Activated CD8-positive, alpha-beta memory T cell treated with anti-CD3 and anti-CD28 coated beads for 4 hours (primary cell): ENCODE measurements at places on chromosomes 13 and 19.
A peak's percentile ranks its signal among the peaks of the same experiment; 100 is the strongest.

- peak; percentile 45 for DNase-seq
Measured at GRCh38 chr19:38736413-38737280, 7.6 kb downstream of the CAPN12 start.

DNA sequence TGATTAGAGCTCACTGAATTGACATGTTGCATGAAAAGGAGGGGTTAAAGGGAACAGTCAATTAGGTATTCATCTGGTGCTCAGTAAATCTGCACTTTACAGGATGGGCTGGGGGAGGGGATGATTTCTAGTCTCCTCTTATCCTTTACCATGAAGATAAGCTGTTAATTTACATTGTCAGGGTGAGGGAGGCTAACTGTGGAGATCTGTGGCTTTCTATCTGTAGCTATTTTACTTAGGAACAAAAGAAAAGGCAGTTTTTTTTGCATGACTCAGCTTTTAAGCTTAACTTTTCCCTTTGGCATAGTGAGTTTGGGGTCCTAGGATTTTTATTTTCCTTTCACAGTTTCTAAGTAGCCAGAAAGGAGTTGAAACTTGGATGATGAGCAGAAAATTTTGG is 253.3 kb downstream of the LMO7 start:
- no peak for DNase-seq

- DNase-seq: no peak
Measured at GRCh38 chr13:69903081-69903480, 204.5 kb upstream of the ATXN8OS start.

DNA sequence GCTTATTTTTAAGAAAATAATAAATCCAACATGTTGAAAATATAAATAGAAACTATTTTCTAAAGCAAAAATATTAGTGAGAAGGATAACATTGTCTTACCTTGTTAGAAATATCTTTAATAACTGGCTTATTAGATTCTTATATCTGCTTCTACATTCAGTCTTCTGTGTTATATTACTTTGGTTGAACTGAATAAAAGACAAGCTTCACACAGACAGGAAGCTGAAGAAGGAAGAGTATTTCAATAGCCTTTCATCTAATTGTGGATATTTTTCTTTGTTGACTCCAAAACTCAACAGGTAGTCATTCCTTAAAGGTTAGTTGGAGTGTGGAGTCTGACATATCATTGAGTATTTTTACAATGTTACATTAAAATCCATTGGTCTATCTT is 10.9 kb downstream of the SETDB2 start:
- DNase-seq: no peak

DNA sequence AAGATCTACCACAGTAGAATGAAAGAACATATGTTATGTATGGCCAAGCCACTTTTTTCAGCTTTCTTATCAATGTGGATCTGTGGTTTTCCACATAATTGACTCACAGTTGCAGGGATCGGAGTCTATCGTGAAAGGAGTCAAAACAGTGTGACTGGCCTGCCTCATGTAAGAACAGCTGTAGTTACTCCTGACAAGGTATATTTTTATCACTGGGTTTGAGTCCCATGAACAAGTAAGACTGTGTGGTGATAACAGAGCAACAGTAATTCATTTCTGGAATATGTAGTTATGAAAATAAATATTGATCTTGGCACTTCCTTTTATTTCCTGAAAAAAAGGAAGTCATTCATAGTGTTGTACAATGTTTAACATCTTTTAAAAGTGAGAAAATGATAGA is 416.6 kb downstream of the KLF12 start:
- no peak for DNase-seq

GRCh38 chr19:16561382-16561781 is 10.8 kb downstream of the SLC35E1 start:
- DNase-seq: no peak

- no peak for DNase-seq
Measured at GRCh38 chr19:31533114-31533513, 183.9 kb upstream of the TSHZ3 start.

- no peak for DNase-seq
Measured at GRCh38 chr13:110353339-110353977, 46.4 kb downstream of the COL4A2 start.

DNA sequence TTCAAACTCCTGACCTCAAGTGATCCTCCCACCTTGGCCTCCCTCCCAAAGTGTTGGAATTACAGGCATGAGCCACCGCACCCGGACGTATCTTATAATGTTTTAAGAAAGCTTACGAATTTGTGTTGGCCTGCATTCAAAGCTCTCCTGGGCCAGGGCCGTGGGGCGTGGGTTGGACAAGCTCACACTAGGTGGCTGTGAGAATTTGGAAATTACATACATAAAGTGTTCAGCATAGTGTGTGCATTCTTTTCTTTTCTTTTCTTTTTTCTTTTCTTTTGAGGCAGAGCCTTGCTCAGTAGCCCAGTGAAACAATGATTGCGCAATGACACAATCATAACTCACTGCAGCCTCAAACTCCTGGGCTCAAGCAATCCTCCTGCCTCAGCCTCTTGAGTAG is 2.6 kb downstream of the ZSWIM4 start:
- no peak for DNase-seq
